IPS-NIHi11 (cell line): ENCODE measurements at places on chromosomes 1 and 21.

- no peak for DNase-seq
Measured at GRCh38 chr1:60068393-60069045, 5.1 kb downstream of the C1orf87 start.

DNA sequence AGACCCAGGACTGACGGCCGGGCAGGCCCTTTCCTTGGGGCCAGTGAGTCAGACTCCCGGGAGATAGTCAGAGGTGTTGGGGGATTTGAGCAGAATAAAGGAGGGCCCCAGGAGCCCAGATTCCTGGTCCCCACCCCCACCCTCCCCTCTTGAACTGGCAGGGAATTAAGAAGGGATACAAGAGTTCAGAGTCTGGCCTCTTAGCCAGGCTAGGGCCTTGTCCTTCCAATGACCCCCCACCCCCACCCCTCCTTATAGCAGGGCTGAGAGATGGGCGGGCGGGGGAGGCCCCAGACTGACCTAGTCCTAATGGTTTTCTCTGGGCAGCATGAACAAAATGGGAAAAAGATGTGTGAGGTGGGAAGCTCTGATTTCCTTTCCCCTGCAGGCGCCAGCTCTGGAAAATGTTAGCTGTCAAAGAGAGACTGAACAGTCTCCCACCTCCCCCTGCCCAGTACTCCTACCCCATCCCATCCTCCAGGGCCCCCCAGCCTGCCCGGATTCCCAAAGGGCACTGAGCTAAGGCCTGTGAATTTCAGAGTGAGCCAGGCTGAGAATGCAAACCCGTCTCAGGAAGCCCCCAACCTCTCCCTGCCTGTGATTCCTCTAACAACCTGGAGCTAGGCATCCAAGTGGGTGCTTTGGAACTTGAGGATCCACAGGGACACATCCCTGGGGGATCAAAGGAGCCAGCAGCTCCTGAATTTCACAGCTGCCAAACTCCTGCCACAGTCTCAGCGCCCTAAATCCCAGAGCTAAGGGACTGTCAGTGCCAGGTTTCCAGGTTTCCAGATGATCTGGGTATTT is 5.8 kb upstream of the CRABP2 start:
- peak; percentile 12 for DNase-seq

GRCh38 chr1:177779166-177779965 is 190.5 kb downstream of the SEC16B start:
- peak; percentile 22 for DNase-seq

DNA sequence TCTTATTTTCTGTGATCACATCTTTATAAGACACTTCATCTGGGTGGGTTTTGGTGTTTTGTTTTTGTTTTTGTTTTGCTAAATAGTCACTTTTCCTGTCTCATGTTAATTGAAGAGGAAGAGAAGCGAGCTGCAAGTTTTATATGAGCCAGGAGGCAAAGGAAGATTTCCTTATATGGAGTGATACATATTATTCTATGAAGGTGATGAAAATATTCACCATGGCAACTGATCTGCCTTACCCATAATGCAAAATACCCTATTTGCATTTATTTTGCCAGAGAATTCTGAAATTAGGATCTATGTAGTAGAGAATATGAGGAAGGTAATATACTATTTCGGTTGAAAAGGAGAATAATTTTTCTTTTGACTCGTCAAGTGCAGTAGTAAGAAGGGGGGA is 13.9 kb downstream of the CXADR start:
- DNase-seq, result no peak

- DNase-seq, result no peak
Measured at GRCh38 chr1:24964811-24965570, 34.9 kb upstream of the RUNX3 start.

DNA sequence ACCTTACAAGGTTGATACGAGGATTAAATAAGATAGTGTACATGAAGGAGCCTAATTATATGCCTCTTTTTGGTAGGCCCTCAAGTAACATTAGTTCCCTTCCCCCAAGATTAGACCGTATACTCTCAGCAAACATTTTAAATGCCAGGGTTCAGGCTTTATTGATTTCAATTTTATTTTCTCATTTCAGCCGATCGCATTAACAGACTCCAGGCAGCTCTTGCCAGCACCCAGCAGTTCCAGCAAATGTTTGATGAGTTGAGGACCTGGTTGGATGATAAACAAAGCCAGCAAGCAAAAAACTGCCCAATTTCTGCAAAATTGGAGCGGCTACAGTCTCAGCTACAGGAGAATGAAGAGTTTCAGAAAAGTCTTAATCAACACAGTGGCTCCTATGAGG is 104.4 kb upstream of the BMP8A start:
- no peak for DNase-seq

DNA sequence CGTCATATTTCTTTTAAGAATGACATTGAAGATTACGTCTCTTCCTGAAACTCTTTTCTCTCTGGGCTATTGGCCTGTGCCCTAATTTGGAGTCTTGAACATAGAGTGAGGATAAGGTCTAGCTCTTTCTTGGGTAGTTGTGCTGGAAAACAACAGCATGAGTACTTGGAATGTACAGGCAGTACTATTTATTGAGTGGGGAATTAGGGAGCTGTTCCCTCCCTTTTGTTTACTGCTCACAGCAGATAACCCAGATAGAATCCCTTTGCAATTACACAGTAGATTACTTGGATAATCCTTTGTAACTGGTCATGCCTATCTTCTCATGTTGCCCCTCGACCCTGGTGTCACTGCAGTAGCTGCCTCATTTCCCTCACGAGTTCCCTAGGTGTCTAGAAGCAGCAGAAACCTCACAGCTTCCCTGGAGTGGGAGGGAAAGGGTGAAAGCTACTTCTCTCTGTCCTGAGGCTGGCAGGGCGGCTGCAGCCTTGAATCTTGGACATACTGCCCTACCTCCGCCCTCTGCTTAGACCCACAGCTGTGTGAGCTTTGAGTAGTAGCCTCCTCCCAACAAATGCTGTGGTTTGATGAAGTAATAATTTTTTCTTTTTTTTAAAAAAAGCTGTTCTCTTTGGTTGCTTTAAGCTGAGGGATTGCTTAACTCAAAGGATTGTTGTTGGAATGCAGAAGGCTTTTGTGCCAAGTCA is 70.6 kb downstream of the FGGY start:
- peak; percentile 20 for DNase-seq

DNA sequence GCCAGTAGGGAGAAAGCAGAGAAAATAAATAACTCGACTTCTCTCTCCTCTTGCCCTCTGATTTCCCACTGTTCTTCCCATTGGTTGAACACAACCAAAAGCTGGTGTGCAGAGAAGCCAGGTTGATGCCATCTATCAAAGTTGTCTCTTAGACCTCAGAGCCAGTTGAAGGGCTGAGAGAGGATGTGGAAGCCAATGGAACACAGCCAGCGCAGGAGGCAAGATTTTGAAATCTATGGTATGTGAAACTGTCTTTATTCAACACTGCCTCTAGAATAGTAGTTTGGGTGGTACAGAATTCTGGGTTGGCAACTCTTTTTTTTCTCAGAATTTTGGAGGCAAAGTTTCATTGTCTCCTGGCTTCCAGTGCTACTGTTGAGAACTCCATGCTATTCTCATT is 11.3 kb upstream of the SMAP2 start:
- no peak for DNase-seq

GRCh38 chr21:37462087-37462861 is 95.7 kb downstream of the DYRK1A start:
- no peak for DNase-seq

GRCh38 chr1:229844675-229845074 is 218.6 kb downstream of the URB2 start:
- DNase-seq, result no peak
